ENCODE measurements at places on chromosomes 7 and 10. TPM values are rescaled to one million over a fixed set of nuclear protein-coding genes. Genes with fewer than 3 reads are reported as not detected.

GRCh38 chr10:1015688-1016087 is 10.0 kb downstream of the IDI2 start:
- ATAC-seq: no peak

DNA sequence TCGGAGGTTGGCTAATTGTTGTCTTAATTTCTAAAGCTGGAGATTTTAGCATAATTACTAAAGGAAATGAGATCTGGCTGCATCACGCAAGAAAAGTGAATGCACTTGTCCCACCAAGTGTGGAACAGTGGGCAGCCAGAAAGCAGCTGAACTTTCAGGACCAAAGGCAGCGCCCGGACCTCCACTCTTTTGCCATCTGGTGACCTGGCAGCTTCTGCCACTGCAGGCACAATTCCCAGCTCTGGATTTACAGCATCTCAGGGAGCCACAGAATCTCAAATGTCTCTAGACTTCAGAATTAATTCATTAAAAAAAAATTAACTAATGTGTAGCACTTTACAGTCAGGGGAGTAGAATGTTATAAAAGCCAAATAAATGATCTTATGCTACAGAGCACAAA is 14.7 kb upstream of the OGDHL start:
- ATAC-seq: no peak

The SMKR1 gene
- 1.3 TPM for total RNA-seq

The BMPR1A gene
- total RNA-seq: 14.4 TPM

The ASZ1 gene
- not detected for total RNA-seq

DNA sequence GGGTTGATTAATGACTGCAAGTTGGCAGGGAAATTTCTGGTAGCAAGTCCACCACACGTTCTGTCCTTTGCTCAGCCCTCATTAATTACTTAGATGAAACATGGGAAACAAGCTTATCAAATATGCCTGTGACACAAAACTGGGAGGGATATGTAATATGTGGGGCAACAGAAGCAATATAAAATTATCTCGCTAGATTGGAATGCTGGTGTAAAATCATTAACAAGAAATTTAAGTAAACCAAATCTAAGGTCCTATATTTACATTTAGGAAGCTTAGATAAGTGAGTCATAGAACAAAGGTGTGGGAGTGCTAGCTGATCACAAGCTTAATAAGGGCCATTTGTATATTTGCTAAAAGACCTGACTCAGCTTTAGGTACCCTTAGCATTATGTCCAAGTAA is 23.5 kb downstream of the TRPV5 start:
- ATAC-seq: no peak

The TRIP6 gene
- 43.5 TPM for total RNA-seq

DNA sequence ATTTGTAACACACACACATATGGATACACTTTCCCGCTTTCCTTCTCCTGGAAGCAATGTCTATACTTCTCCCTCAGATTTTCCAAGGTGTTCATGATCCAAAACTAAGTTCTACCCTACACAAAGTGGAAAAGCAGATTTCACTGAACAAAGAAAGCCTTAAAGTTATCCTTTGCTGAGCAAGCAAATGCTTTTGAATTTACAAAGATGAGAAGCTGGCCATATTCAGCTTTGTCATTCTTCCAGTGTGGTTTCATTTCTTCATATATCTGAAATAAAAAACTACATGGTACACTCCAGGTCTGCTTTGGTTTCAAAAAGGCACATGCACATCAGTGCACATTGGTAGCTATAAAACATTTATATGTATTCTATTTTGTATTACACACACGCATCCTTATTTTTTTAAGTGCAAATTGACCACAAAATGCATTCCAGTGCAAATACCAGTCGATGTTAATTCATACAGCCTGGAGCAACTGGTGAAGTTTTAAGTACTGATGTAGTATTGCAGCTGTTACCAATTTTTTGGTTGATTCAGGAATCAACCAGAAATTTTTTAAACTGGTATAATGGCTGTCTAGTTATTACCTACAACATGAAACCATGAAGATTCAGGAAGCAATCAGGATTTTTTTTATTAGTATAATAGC is 65.5 kb upstream of the SRPK2 start:
- no peak for ATAC-seq

The MMS19 gene
- 90.5 TPM for total RNA-seq

The ADIRF gene
- total RNA-seq: not detected

DNA sequence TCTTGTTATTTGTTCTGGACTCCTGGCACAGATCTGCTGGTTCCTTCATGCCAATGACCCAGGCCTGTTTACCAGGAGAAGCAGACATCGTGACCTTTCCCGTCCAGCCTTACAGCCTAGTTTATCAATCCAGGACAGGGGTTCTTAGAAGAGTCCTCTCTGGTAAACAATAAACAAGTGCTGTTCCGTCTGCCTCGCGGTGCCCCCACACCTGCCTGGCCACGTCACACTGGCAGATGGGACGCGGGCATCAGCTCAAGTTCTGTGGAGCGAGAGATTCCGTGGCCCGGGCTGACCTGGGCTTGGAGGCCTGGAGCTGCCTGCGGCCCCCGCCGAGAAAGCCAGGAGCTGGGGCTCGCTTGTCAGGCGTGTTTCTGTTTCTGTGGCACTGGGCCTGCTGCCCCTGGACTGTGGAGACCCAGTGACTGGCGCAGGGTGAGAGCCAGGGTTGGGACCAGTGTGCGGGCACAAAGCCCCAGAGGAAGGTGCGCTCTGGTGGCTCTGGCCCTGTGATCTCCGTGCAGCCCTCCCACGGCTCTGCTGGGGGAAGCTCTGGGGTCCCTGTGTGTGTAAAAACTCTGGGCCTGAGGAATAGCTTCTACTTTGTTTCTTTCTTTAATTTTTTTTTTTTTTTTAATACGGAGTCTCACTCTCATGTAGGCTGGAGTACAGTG is 28.4 kb upstream of the PFKFB3 start:
- ATAC-seq: no peak

The TAS2R40 gene
- not detected for total RNA-seq

- ATAC-seq: peak; percentile 72
These were observed 116.2 kb upstream of the LAMB4 start for GRCh38 chr7:108246227-108246837.

The SLC18A2 gene
- total RNA-seq: 0.05 TPM

- ATAC-seq: peak; percentile 79
These were observed 32.2 kb upstream of the ZFAND2A start for GRCh38 chr7:1192171-1192676.

The STEAP1B gene
- not detected for total RNA-seq

DNA sequence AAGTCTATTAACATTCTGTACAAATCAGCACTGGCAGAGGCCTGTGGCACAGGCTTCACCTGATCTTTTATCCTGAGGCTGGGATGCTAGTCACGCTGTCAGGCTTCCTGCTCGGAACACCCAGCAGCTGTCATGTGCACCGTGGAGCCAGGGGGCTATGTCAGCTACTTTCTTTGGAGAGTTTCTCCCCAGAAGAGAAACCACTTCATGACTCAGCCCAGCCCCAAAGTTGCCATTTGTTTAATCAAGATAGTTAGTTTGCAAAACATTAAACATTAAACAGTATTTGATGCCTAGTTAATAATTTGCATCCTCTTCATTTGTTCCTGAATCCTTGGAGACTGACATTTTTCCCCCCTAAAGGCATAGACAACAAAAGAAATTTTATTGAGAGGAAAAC is at the start of gene HABP2:
HABP2 (plus strand) TSS at position 353 of the 400 bp plus-strand sequence. CDS start 69 bp downstream, outside the sequence.
- ATAC-seq: no peak

The PCDH15 gene
- total RNA-seq: not detected

DNA sequence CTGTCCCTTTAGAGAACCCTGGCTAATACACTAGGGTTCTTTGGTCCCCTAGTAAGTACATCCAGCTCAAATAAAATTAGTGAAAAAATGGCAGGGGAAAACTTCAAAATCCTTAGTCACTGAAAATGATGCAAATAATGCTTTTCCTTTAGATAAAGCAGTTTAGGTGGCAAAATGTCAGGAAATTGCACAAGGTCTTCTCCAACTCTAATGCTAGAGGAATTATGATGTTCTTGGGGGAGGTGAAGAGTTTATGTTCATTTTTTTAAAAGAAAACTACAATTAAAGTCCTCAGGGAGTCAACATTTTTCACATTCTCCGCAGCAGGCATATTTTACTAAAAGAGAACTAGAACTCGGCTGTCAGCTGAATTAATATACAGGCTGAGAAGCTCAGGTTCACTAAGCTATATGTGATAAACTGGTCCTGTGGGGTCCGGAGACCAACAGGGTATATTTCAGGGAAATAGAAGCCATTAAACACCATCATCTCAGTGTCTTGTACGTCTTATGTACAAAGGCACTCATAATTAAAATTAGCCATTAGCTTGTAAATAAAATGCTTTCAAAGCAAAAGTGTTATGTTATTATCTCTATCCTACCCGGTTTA is 1164.7 kb upstream of the AUTS2 start:
- no peak for ATAC-seq

DNA sequence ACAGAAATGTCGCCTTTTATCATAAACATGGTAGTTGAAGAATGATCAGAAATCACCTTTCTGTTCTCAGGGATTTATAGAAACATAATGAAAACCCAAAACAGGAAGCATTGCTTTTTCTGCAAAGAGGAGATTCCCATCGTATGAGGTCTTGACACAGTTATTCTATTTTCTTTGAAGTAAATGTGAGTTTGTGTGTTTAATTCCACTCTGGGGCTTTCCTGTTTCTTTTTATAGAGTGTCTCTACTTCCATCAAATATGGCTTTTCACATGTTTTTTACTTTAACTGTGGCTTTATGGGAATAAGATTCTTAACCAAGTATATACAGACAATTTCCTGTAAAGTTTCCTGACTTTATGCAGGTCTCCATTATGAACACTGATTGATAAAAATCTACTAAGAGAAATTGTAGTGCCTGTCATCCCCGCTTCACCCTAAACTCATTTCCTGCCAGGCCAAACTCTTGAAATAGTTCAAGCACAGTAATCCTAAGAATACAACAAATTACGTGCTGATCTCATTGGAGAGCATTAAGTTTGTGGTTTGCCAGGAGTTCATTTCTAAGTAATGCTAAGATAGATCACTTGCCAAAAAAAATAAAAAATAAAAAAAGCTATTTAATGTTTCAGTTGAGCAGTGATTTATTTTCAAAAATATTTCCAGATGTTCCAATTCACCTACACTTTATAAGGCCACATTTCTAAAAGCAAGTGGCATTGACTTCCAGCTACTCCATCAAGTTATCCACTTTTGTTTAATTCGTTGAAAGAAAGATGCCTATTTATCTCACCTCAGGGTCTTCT is 52.2 kb upstream of the SEC61G start:
- peak; percentile 55 for ATAC-seq

The AKR1C2 gene
- not detected for total RNA-seq

DNA sequence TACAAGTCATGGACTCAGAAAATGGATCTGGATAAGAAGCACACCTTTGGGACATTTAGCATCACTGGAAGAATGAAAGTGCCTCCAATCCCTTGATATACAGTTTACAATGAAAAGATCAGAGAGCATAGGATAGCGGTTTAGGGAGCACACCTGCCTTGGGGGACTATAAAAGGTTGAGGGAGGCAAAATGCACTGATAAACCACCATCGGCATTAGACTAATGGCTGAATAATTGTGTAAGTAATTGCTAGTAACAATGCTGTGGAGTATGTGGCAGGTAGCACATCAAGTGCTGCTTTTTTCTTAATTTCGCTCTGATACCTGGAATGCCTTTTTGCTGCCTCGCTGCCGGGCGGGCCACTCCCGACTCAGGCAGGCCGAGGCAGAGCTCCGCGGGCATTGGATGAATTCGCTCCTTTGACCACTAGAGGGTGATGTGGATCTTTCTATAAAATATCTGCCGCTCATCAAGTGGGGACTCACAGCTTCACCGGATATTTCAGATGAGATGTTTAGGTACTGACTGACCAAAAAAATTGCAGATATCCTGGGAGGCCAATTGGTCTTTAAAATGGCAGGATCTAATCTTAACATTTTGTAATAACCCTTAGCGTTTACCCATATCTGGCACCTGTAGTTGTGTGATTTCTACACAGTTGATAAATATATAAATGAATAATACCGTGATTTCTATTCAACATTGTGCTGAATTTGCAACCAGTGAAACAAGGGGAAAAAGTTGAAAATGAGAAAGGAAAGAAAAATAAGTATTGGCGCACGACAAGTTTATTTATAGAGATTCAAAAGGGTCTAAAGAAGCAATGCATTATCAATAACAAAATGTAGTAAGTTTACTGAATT is 116.8 kb upstream of the PRSS1 start:
- ATAC-seq: peak; percentile 80

- no peak for ATAC-seq
These were observed 12.5 kb upstream of the PODXL start for GRCh38 chr7:131568970-131569369.

DNA sequence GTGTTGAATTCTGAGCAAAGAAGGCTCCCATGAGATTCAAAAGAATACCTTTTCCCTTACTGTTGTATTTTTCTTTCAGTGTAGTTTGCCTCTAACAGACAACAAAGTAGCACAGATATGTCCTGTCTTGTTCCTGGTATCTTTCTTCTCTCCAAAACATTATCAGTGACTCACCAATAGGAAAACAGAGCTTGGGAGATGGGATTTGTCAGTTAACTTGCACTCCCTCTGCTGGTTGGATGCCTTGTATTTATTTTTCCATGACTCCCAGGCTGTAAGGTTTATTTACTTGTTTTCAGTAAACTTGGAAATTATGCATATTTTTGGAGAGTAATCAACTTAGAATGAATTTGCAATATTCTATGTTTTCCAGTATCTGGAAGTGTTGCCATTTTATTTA is 129.7 kb downstream of the SAMD9 start:
- no peak for ATAC-seq

The LAMTOR4 gene
- 132 TPM for total RNA-seq

DNA sequence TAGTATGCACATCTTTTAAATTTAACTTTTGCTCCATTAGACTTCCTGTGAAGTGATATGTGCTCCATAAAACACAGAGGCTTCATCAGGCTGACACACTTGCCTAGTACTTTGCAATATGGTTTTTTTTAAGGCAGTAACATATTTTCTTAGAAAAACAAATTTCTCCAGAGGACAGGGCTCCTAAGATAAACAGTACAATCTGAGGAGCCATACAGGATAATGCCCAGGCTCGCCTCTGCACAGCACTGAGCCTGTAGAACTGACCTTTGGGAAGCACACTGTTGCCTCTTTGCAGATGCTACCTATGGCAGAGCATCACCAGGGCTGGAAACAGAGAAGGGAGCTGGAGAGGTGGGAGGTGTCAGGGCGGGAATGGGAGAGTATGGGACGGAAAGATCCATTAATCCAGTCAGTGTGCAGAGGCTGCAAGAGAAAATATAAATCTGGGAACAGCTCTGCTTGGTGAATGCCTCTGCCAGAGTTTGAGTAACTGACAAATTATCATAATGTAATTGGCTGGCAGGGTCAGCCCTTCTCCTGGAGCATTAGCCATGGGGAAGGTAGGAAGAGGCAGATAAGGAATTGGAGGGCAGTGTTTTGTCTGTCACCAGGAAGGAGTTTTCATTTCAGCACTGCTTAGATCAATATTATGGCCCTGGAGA is 132.3 kb downstream of the CREB5 start:
- no peak for ATAC-seq

GRCh38 chr10:734481-734880 is 45.0 kb upstream of the DIP2C start:
- no peak for ATAC-seq

- ATAC-seq: no peak
These were observed 92.8 kb upstream of the HPS1 start for GRCh38 chr10:98539578-98539977.

All from activated T-helper 17 cell treated with anti-CD3 and anti-CD28 coated beads, Interleukin-2, amount 50 U/mL, for 72 hours (primary cell).